ENCODE measurements at places on chromosomes 1 and 21. TPM values are rescaled to one million over a fixed set of nuclear protein-coding genes. Genes with fewer than 3 reads are reported as not detected.

Gene ZFP69B
- 5.8 TPM for total RNA-seq

DNA sequence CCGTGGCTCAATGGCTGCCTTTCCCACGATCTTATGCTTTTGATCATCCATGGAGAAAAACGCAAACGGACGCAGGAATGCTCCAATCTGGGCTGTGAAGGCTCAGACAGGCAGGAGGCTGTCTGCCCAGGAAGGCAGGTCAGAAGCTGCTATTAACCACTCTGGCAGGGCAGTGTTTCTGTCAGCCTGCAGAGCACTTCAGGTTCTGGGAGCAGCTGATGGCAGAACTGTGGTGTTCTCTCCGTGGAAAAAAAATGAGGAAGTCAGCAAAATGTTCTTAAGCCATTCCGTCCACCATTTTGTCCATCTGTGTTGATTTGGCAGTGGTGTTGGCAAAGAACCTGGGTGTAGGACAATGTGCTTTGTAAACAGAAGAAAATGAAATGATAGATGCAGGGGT is 91.7 kb downstream of the SIM2 start:
- DNase-seq, result no peak

DNA sequence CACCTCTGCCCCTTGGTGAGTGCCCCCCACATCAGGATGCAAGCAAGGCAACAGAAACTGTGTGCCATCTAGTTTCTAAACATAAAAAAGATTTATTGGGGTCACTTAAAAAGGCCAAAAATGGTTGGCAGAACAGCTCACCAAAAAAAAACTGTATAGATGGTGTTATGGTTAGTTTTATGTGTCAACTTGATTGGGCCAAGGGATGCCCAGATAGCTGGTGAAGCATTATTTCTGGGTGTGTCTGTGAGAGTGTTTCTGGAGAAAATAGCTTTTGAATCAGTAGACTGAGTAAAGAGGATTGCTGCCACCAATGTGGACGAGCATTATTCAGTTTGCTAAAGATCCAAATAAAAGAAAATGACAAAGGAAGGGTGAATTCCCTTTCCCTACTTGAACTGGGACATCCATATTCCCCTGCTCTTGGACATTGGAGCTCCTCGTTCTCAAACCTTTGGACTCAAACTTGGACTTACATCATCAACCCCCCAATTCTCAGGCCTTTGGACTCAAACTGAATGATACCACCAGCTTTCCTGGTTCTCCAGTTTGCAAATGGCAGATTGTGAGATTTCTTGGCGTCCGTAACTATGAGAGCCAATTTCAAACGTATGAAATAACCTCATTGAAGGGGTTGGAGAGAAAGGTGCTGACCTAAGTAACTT is 16.9 kb downstream of the CAPN9 start:
- DNase-seq, result no peak

Gene FCN3
- not detected for total RNA-seq

GRCh38 chr1:178632653-178633052 is 92.4 kb upstream of the RALGPS2 start:
- no peak for DNase-seq

GRCh38 chr1:30466026-30466425 is 257.4 kb downstream of the MATN1 start:
- DNase-seq, result no peak

- DNase-seq, result no peak
Observed at GRCh38 chr21:42666925-42667324, 13.5 kb downstream of the PDE9A start.

GRCh38 chr1:162214202-162214601 is 144.7 kb downstream of the NOS1AP start:
- DNase-seq, result no peak

Gene AJAP1
- under 0.01 TPM for total RNA-seq

Gene POU3F1
- under 0.01 TPM for total RNA-seq

GRCh38 chr21:36547464-36547863 is 67.5 kb upstream of the CLDN14 start:
- no peak for DNase-seq

- DNase-seq, result peak; percentile 60
Observed at GRCh38 chr1:229625071-229625914, 629 bp downstream of the TAF5L start.

GRCh38 chr1:245292553-245292952 is 137.8 kb downstream of the KIF26B start:
- no peak for DNase-seq

Gene TFF1
- total RNA-seq, result not detected

Gene MTARC1
- total RNA-seq, result 1.7 TPM

Gene NME7
- total RNA-seq, result 28.3 TPM

Gene PLEKHN1
- total RNA-seq, result 1.9 TPM

- no peak for DNase-seq
Observed at GRCh38 chr1:28341591-28341990, 12.8 kb downstream of the MED18 start.

DNA sequence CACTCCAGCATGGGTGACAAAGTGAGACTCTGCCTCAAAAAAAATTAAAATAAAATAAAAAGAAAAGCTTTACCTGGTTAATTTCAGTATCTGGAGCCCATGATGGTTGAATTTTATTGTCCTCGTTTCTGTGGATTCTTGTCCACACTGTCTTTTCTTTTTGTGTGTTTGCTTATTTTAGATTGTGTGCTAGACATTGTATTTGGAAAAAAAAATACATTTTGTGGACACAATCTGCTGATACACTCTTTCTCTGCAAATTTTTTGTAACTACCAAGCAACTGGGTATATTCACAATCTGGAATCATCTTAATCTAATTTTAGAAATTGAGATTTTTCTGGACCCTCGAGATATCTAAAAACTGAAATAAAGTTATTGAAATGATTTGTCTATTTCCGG is 41.6 kb upstream of the PDE9A start:
- no peak for DNase-seq

GRCh38 chr1:181044449-181044966 is 10.7 kb downstream of the MR1 start:
- peak; percentile 24 for DNase-seq

Gene GUCA2B
- not detected for total RNA-seq

DNA sequence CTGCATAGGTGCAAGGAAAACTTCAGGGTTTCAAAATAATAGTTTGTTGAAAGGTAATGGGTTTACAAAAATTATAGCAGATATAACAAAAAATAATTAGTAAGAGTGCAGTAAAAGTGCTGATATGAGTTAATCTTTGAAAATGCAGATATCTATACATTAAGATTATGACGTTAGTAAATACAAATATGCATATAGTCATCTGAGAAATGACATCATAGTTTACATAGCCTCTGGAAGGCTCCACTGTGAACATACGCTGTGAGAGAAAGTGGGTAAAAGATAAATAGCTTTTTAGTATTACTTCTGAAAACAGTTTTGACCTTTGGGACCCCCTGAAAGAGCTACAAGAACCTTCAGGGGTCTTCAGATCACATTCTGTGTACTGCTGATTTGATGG is 356.2 kb upstream of the SNX7 start:
- DNase-seq, result no peak

All from fibroblast of villous mesenchyme (primary cell).